Calu3 (cell line): ENCODE measurements at places on chromosomes 2 and 18. TPM values are rescaled to one million over a fixed set of nuclear protein-coding genes. Genes with fewer than 3 reads are reported as not detected.

PCBP1 gene
- 252 and 260 TPM in 2 replicates for total RNA-seq

- DNase-seq: peak; percentile 66
Observed at GRCh38 chr2:26605195-26605998, 35.8 kb downstream of the CIB4 start.

- DNase-seq: no peak
Observed at GRCh38 chr2:232027530-232027929, 66.0 kb downstream of the DIS3L2 start.

DNA sequence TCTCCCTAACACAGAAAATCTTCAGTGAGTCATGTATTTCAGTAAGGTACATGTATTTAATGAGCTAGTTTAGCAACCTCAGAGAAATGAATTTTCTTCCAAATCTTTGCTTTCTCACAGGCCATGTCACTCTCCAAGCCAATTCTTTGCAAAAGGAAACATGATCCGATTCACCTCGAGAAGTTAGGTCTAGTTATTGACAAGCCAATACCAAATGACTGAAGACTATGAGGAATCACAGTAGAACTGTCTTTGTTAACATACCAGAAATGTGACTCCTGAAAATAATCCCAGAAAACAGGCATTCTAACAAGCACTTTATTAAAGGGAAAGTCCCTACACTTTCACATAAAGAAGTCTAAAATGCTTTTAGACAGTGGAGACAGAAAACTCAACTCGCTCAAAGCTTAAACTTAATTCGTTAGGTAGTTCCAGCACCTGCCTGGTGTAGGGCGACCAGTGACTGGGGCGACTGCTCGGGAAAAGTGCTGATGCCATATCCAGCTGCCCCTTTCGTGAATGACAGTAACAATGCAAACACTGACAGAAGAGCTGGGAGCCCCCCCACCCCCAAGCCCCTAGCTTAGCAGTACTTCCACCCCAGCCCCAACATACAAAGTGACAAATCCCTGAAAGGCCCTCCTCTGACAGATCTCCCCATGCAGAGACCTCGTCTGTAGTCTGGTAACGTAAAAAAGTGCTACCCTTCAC, 1.8 kb downstream of the MEMO1 start:
- DNase-seq: peak; percentile 14

DNA sequence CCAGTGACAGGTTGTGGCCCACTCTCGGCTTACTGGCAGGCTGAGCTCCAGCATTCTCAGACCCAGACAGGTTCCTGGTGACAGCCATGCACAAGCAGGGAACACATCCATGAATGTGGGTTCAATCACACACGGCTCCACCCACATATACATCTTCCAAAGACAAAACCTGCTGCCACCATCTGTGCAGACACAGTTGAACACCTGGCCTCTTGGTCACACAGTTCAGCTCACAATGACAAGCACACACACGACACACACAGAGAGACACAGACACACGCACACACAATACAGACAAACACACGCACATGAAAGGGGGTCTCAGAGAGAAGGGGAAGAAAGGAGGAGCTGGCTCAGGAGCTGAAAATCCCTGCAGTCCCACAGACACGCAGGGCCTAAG, 32.1 kb upstream of the PTMA start:
- no peak for DNase-seq

GRCh38 chr2:120251880-120252224, 800 bp upstream of the RALB start:
- no peak for DNase-seq

DNA sequence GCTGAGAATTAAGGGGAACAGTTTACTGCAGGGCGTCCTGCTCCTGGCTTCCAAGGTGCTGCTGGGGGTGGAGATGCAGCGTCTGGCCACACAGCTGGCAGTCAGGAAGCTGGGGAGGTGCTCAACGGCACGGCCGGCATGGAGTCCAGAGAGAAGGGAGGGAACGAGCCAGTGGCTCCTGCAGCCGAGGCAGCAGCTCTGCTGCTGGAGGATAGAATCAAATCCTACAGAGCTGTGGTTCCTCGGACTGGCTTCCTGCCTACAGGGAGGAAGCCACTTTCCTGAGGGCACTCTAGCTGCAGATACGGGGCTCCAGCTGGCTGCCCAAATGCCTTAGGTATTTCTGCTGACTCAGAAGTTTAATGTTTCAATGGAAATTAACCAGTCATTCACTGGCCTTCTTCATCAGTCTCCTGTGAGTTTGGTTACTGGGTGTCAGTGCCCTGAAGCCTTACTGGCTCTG, 266.3 kb downstream of the TWIST2 start:
- DNase-seq: no peak

GRCh38 chr2:239302808-239303557, 97.8 kb downstream of the HDAC4 start:
- no peak for DNase-seq

TRIM43B gene
- total RNA-seq: not detected in 2 replicates

- DNase-seq: peak; percentile 69
Observed at GRCh38 chr2:120912101-120912985, 176.7 kb downstream of the GLI2 start.

DNA sequence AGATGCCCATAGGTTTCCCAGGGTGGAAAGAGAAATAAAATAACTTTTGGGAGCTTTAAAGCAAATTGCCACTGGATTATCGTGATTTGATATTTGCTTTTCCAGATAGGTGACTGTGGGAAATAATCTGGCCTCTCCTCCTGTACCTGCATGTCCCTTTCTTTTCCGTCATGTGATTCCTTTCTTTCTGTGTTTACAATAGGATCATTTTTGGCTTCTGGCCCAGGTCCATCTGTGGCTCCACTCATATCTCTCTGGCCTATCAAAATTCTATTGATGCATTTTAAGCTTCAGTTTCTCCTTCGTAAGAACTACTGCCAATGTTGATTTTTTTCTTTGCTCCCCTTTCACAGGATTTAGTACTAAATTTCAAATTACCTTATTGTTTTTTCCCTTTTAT, 153.6 kb downstream of the CCDC85A start:
- no peak for DNase-seq

GRCh38 chr2:170218456-170218855, 40.5 kb downstream of the MYO3B start:
- DNase-seq: no peak

GRCh38 chr2:126748929-126749518, 93.1 kb downstream of the GYPC start:
- DNase-seq: no peak

GRCh38 chr2:155250800-155251199, 552.3 kb downstream of the KCNJ3 start:
- peak; percentile 27 for DNase-seq

MEIS1 gene
- total RNA-seq: 8.1 and 11.5 TPM in 2 replicates

DNA sequence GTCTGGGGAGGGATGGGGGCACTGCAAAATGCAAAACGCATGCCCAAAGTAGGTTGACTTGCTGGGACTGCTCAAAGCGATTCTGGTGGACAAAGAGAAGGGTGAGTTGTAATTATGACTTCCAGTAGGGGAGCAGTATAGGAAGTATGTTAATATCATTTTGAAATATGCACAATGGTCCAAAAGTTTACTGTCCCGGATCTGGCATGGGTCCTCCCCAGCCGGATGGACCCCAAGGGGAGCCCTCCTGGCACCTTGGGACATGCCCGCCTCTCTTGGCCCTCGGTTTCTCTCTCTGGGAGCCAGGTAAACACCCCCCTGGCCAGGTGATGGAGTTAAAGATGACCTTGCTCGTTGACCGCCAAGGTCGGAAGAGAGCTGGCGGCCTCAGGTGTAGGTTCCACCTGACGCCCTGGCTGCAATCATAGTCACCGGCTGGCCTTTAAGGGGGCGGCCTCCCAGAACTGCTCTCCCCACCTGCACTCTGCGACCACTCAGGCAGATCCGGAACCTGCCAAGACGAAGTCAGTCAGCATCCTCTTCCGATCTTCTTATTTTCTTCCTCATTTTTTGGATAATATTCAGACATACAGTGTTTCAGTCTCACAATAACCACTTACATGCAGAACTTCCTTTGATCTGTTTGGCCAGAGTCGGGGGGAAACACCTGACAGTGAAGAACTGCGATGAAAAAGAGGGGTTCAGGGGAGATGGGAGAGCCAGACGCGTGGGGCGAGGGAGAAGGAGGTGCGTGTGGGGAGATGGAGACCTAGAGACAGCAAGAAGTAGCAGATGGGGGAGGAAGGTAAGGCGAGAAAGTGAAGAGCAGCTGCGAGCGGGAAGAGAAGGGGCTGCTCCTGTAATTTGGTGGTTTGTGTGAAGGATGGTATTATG, 148.3 kb downstream of the MEIS1 start:
- no peak for DNase-seq

PKDCC gene
- total RNA-seq: 11.3 and 12.5 TPM in 2 replicates

DNA sequence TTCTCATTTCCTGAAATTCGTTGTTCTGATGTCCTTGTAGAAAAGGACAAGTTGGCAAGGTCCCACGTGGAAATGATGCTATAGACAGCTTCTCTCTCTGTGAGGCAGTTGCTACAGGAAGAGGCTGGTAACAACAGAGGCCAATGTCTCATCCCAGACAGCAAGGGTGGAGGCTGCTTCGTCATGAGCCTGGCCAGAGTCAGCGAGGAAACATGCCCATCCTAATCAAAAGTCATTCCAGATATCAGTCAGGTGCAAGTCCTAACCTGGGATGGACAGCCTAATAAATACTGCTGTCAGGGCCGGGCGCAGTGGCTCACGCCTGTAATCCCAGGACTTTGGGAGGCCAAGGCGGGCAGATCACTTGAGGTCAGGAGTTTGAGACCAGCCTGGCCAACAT, 6.4 kb upstream of the SMAD7 start:
- DNase-seq: no peak

DNA sequence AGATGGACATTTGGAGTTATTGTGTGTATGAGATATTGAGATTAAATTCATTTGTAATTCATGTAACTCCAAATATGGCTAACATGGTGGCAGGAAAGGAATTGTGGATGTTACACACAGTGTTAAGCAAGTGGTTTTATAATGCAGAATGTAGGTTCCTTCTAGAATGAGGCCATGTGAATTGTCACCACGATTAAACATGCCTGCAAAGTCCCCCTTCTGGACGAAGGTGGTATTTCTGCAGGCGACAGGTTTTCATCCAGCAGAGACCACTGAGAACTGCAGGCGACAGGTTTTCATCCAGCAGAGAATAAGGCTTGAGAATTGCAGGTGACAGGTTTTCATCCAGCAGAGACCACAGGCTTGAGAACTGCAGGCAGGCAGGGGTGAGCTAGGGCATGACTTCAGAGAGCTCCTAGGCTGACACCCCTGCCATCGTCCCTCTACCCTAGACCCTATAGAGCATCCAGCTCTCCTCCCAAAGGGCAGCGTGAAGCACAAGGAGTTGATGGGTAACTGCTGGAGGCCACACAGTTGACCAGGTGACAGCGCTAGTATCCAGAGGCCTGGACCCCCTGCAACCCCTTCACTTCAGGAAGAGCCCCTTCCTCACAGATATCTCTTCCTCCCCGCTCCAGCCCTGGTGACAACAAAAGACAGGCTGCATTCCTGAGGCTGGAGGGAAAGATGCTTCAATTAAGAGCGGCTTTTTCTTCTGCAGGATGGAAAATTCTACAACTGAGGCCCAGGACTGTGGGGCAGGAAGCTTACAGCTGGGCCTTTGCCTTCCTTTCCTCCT, 175.8 kb downstream of the LOXHD1 start:
- DNase-seq: peak; percentile 72

DNA sequence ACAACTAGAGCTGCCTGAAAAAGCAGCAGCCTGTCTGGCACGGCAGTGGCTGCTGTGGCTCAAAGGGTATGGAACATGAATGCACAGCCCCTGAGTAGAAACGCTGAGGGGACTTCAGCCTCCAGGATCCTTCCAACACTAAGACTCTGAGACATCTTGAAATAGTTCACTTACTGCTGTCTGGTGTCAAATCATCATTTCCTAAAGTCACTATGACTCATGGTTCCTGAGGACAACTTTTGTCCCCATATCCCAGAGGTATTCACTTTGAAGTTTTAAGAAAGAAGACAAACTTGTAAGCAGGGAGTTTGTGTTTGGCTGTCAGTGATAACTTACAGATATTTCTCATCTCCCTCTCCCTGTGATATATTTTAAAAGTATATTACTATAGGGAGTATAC, 33.3 kb upstream of the NEB start:
- DNase-seq: no peak

CHST10 gene
- total RNA-seq: 14.2 and 15.5 TPM in 2 replicates

SCN1A gene
- total RNA-seq: not detected in 2 replicates

DNA sequence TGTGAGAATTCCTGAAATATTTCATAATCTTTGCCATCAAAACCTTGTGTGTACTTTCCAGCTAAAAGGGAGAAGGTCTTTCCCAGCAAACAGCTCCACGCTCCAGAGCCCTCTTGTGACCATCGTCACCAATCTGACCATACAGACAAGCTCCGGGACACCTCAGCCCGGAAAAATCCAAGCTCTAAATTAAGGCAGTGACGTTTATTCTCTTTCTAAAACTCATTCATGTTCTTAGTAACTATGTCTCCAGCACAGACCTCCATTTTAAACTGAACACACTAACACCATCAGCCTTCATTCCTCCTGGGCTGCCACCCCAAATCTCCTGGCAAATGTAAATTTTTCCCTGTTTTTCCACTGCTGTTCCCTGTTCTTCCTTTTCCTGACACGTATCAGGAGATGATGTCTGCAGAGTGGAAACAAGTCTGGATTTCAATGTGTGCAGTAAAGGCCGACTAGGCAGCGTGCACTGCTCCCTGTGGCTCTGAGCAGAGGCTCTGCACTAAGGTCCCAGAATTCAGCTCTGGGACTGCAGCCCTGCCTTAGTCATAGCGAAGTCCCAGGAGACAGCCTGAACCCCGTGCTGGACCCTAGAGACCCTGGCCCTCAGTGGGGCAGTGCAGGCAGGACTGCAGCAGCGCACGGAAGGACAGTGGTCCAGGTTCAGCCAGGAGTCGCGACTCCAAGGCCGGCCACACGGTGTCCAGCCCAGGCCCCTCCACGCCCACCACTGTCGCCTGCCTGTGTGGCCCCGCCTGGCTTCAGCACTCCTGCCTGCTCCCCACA, 452.5 kb upstream of the SALL3 start:
- no peak for DNase-seq

GRCh38 chr18:59799383-59800015, 100.3 kb upstream of the PMAIP1 start:
- no peak for DNase-seq

CAPN14 gene
- total RNA-seq: 0.35 and 0.42 TPM in 2 replicates

- DNase-seq: no peak
Observed at GRCh38 chr2:54479424-54479823, 23.3 kb downstream of the SPTBN1 start.

DNA sequence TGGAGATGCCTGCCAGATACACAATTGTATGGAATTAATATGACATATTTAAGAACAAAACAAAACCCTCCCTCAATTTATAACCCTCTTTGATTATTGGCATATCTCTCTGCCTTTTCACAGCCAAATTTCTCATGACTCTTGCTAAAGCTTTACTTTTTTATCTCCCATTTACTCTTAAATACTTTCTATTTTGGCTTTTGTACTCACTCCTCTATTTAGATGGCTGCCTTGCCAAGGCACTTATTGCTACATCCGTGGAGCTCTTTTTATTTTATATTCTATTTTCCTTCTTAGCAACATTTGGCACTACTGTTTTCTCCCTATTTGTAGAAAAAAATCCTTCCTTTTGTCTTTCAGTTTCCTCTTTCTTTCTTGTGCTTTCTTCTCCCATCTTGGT, 466.4 kb upstream of the CWC22 start:
- DNase-seq: no peak

EMILIN1 gene
- total RNA-seq: 0.12 and 0.19 TPM in 2 replicates

GRCh38 chr2:26652361-26653041, 11.3 kb upstream of the CIB4 start:
- DNase-seq: no peak
